C1 segment of cervical spinal cord (tissue), 14 donors: ENCODE measurements at places on chromosomes 12 and 14.

DNA sequence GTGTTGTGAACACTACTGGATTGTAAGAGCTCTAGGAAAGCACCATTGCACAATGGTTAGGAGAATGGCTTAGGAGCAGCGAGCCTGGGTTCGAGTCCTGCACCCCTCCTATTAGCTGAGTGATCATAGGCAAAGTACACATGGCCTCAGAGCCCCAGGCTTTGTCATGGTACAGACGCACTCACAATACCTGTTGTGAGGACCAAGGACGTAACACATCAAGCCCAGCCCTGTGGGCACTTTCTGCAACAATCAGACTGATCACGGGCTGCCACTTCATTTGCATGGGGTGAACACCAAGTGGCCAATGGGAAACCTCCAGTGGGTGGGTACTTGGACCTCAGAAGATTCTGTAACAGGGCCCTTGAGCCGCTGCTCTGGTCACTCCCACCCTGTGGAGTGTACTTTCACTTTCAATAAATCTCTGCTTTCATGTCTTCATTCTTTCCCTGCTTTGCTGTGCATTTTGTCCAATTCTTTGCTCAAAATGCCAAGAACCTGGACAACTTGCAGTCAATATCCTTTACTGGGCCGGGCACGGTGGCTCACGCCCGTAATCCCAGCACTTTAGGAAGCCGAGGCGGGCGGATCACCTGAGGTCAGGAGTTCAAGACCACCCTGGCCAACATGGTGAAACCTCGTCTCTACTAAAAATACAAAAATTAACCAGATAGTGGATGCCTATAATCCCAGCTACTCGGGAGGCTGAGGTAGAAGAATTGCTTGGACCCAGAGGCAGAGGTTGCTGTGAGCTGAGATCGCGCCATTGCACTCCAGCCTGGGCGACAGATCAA, 28.2 kb downstream of the GLRX5 start:
- no peak for DNase-seq

DNA sequence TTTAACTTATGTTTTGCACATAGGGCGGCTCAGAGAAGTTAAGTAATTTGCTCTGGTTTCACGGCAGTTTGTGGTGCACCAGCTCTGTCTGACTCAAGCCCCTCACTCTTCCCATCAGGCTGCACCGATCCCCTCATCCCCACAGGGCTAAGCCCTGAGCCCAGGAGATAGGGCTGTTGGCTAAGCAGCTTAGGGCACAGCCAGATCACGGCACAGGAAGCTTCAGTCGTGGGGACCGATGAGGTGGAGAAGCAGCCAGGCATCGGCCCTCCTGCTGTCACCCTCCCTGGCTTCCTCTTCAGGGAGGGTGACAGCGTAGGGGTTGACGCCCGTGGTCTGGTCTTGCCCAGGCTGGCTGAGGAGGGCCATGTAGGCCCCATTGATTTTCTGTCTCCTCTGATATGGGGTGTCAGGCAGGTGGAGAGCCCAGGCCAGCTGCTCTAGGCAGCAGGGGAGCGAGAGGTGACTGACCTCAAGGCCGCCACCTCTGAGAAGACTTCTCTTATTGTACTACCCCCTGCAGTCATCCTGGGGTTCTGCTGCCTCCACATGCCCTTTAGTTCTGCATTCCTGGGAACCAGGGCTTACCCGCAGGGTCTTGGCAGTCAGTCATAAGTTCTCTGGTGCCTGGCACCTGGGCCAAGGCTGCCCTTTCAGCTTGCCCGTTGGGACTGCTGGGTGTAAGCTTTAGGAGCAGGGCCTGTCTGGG, 166.4 kb downstream of the TSPAN9 start:
- no peak for DNase-seq

GRCh38 chr12:1344245-1344644, 250.1 kb downstream of the FBXL14 start:
- no peak for DNase-seq

- no peak for DNase-seq
Observed at GRCh38 chr12:103780992-103781391, 60.0 kb downstream of the NT5DC3 start.

DNA sequence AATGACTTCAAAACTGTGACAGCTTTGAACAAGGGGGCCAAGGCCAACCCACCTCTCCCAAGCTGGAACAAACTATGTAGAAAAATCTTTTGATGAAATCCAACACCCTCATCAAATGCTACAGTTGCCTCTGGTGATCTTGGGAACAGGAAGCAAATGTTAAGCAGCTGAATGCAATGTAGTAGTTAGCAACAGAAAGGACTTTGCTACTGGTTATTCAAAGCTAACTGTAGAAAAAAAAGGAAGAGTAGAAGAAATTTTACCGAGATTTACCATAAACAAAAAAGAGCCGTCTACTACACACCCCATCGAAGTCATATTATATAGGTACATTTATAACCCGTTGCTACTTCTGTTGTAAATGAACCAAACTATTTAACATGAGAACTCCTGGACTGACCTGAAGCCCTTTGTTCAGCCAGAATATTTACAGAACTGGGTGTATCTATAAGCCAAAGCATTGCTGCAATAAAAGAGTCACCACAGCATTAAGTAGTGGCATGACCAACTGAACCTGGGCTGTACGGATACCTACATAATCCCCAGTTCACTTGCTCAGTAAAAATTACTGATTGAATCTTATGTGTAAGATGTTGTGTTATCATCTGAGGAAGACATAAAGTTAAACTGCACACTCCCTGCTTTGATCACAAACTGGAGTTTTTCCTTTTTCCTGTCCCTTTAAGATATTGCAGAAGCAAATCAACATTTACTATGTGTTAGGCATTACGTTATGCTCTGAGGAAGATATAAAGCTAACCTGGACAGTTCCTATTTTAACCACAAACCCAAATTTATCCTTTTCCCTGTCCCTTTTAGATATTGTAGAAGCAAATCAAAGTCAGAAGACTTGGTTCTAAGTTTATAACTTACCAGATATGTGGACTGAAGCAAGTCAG, 25.1 kb downstream of the SYNJ2BP start:
- DNase-seq = no peak

DNA sequence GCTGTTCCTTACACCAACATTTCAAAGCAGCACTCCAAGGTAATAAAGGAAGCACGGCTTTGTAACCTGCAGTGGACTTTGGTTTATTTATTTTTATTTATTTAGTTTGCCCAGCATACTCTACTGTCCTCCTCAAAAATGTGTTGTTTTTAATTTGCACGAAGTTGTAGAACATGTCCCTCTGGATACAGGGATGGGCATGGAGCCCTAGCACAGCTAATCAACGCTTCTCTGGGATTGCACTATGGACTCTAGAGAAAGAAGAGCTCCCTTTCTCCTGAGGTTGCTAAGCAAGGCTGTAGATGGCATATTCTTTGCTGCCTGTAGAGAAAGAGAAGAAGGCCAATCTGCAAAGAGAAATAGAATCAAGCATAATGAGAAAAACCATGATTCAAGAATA, 5.9 kb upstream of the ANAPC5 start:
- no peak for DNase-seq

- no peak for DNase-seq
Observed at GRCh38 chr14:79056879-79057278, 886.7 kb downstream of the NRXN3 start.

- no peak for DNase-seq
Observed at GRCh38 chr12:124479680-124480468, 87.5 kb downstream of the NCOR2 start.

- no peak for DNase-seq
Observed at GRCh38 chr14:61860294-61860918, 98.2 kb downstream of the SNAPC1 start.

GRCh38 chr12:46209914-46210872, 58.6 kb downstream of the SLC38A1 start:
- no peak for DNase-seq

DNA sequence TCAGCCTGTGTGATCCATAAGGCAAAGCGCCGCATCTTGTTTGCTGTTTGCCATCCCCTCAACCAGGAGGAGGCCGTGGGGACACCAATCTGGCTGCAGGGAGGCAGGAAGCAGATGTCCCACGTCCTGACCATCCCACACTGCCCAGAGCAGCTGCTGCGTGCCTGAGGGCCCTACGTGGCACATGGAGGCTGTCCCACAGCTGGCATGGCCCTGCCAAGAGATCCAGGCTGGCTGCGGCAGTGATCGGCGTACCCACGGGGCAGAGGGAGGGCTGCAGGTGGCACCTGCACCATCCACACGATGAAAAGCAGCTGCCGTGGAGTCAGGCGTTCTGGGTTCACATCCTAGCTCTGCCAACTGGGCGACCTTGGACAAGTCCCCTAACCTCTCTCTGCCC, 42.0 kb downstream of the NCOR2 start:
- DNase-seq = no peak

- no peak for DNase-seq
Observed at GRCh38 chr12:39368096-39368495, 74.8 kb downstream of the KIF21A start.

GRCh38 chr14:75280291-75280830, 1.7 kb downstream of the FOS start:
- DNase-seq = no peak

DNA sequence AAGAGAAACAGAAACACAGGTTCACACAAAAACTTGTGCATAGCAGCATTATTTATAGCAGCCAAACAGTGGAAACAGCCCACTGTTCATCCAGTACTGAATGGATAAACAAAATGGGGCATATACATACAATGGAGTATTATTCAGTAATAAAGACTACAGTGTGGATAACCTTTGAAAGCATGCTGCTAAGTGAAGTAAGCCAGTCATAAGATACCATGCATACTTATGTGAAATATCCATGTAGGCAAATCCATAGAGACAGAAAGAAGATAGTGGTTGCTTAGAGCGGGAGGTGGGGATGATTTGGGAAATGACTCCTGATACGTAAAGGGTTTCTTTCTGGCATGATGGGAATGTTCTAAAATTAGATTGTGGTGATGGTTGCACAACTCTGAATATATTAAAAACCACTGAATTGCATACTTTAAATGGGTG, 99.4 kb downstream of the CRADD start:
- no peak for DNase-seq

DNA sequence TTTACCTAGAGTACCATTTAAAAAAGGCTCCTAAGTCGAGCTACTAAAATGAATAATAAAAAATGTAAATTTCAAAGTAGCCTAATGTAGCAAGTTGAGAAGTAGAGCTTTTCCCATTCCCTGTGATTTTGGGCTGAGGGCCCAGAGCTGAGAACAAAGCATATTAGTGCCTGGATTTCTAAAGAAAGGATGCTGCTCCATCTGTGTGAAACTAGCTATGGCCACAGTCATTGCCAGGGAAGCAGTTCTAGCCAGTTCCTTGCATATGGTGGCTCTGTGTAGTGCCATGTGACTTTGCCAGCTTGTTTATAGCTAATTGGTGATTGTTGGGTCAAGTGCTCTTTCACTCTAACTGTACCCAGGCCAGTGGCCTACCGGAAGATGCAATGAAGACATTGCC, 20.4 kb upstream of the FBXO33 start:
- no peak for DNase-seq

GRCh38 chr14:73209953-73210352, 27.4 kb upstream of the PAPLN start:
- DNase-seq = no peak

GRCh38 chr12:47276253-47276620, 196.5 kb upstream of the AMIGO2 start:
- DNase-seq = no peak

- DNase-seq = no peak
Observed at GRCh38 chr12:120574106-120574505, 7.1 kb downstream of the POP5 start.

DNA sequence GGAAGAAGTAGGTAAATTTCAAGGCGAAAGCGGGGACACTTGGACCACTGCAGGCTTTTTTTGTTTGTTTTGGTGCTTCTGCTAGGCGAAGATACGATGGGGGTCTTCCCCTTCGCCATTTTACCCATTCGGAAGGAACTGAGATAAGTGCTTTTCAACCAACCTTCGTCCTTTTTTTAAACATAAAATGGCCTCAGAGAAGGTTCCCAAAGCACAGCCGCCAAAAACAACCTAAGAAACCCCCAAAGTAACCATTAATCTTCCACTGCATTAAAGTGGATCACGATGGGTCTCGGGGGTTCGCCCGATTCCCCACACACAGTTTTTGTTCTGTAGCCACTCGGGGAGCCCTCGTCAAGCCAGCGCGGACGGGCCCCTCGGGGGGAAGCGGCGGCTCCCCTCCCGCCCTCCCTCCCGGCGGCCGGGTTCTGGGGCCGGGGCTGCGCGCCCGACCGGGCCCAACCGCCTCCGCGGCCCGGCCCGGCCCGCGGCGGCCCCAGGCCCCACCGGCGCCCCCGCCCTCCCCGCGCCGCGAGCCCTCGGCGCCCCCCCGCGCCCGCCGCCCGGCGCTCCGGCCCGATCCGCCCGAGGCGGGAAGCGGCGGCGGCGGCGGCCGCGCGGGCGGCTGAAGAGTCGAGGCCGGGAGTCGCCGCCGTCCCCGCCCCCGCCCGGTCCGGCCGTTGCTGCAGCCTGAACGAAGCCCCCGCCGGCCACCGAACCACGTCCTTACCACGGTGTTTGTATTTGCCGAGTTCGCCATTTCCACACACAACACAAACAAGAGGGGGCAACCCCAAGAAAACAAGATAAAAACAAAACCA, 790 bp downstream of the GTF2A1 start:
- DNase-seq = no peak

DNA sequence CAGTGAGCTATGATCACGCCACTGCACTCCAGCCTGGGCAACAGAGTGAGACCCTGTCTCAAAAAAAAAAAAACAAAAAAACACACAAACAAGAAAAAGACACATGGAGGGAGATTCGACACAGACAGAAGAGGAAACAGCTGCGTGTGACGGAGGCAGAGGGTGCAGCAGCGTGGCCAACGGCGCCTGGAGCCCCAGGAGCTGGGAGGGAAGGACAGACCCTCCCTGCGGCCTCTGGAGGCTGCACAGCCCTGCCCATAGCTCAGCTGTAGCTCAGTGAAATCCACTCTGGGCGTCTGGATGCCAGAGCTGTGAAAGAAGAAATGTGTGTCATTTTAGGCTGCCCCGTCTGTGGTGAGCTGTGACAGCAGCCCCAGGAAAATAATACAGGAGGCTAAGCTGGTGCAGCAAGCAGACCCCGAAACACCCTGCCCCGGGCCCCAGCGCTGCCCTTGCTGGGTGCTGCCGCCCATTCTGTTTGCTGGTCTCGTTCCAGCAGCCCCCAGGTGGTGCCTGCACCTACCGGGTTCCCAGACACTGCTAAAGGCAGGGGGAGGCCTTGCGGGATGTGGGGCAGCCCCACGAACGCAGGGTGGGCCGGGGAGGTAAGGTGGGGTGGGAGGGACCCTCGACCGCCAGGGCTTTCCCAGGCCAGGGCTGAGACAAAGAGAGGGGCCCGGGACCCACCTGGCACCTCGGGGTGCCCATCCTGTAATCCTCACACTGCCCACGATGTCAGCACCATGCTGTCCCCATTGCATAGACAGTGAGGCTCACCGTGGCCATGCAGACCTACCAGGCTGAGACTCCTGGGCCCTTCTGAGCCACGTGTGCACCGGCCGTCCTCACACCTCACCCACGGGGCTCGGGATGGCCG, 21.2 kb downstream of the GALNT9 start:
- no peak for DNase-seq

GRCh38 chr12:131988054-131988796, 38.5 kb downstream of the EP400 start:
- no peak for DNase-seq

GRCh38 chr12:2376908-2377657, 324.3 kb downstream of the CACNA1C start:
- DNase-seq = no peak
